ENCODE measurements at places on chromosomes 5 and 9.

DNA sequence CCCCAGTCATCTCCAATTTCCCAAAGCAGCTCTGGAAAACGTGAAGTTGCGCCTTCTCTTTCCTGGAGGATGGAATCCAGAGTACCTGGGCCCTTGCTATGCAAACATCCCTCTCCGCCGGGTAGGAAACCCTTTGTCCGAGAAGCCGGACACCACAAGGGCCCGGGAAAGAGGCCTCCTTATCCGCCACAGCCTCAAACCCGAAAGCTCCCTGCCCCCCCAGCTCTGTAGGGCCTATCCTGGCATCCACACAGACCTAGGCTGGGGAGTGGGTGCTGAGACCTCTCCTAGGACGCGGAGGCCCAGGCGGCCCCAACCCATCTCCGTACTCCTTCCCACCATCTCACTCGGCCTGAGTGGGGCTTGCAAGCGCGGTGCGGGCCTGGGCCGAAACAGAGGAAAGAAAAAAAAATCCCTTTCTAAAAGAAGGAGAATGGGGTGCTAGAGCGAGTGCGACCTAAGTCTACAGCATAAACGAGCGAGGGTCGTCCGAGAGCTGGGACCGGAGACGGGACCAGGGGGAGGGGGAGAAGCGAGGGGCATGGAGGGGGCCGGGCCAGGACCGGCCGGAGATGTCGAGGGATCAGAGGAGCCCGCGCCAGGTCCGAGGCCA lies 624 bp downstream of the FBXW11 start:
- peak; percentile 20 for DNase-seq

GRCh38 chr9:94014066-94014654 lies 59.0 kb upstream of the BARX1 start:
- peak; percentile 10 for DNase-seq

GRCh38 chr5:78569441-78569840 lies 79.1 kb downstream of the LHFPL2 start:
- DNase-seq = no peak

DNA sequence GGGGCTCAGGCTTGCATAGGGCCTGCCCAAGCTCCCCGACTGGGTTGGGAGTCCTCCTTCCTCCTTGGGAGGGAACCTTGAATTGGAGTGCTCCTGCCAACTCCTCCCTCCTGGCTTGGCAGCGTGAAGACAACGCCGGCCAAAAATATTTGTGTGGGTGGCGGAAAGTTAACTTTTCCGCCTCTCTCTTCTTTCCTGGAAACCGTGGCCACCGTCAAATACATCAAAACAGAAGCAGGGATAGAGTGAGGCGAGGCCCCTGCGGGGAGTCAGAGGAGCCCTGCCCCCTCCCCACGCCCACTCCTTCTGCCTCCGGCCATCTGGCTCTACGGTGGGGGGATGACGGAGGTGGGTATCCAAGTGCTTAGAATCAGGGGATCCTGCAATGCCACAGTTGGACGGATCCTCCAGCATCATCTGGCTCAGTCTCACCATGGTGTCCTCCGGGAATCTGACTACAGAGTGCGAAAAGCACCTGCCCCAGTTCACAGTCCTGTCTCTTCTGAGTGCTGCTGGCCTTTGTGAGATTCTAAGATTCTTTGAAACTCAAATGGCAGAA lies 25.2 kb upstream of the SYNPO start:
- DNase-seq = no peak

DNA sequence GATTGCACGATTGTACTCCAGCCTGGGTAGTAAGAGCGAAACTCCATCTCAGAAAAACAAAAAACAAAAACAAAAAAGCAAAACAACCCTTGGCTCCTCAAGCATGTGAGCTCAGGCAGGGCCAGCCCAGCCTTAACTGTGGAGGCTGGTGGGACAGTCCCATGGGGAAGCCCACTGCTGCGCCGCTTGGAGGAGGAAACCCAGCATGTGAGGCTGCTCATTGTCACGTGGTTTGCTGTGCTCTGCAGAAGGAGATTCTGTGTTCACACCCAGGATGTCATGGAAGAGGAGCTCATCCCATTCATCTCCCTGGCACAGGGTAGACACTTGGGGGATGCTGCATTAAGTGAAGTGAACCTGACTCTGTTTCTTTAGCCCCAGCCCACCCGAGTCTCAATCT lies 4.0 kb downstream of the ZBED3 start:
- DNase-seq = no peak

DNA sequence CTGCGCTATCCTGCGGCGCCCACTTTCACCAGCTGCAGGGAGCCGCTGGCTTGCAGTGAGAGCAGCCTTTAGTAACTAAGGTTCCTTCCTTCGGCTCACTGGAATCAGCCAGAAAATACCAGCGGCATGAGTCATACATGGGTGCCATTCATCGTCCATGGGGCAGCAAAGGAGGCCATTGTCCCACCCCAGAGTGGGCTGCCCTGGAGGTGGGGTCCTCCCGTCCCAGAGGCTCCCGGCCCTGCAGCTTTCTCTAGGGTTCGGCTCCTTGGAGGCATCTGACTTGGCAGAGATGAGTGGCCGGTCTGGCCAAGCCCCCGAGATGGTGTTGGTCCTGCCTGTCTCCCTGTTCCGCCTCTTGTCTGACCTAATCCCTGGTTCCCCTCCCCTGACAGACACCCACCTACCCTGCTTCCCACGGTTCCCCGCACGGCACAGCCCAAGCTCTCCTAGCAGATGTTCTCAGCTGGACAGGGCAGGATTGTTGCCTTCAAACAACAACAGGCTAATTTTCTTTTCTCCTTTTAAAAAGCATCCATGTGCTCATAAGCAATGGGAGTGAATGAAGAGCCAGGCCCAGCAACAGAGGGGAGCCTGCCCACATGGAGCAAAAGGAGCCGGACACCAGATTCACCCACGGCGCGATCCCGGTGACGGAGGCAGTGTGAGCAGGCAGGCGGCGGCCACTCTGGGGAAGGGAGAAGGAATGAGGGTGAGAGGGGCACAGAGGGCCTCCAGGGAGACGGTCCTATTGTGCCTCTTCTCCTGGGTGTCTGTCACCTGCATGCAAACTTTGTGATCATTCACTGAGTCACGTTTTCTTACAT lies 97.0 kb upstream of the COL5A1 start:
- no peak for DNase-seq

DNA sequence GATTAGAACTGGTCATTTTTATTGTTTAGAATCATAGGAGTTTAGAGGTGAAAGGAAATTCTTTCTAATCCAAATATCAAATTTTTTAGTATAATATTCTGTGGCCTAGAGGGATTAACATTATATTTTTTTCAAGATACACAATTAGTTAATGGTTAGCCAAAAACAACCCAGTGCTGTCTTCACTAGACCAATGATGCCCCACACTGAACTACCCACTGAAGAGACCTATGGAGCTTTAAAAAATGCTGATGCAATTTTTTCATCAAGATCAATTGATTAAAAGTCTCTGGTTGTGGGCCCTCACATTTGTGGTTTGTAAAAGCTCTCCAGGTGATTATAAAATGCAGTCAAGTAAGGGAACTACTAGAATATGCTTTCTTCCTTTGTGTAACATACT lies 274.1 kb upstream of the C9orf72 start:
- no peak for DNase-seq

DNA sequence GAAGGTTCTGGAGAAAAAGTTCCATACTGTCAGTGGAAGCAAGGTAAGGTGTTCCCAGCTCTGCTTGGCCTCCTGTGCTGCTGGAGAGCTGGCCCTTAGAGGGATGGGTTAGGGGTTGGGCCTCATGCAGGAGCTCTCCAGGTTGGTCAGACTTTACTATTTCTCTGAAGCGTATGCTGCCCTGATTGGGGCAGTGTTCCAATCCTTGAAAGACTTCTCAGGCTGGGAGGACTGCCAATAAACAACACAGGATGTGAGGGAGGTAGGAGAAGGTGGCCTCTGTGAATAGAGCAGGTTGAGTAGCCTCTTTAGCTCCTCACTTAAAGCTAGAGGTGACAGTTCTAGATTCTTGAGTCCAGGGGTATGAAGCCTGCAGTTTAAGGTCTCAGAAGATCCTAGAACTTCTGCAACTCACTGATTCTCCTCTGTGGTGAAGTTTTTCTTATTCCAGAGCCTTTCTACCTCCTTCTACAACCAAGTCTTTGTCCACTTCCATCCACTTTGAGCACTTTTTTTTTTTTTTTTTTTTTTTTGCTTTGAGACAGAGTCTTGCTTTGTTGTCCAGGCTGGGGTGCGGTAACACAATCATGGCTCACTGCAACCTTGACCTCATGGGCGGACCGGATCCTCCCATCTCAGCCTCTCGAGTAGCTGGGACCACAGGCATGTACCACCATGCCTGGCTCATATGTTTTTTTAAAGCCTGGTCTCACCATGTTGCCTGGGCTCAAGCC lies 3.0 kb downstream of the HNRNPAB start:
- DNase-seq = no peak

GRCh38 chr5:17234374-17234773 lies 16.9 kb downstream of the BASP1 start:
- DNase-seq = no peak

GRCh38 chr5:82183828-82184227 lies 94.3 kb downstream of the RPS23 start:
- DNase-seq = no peak

DNA sequence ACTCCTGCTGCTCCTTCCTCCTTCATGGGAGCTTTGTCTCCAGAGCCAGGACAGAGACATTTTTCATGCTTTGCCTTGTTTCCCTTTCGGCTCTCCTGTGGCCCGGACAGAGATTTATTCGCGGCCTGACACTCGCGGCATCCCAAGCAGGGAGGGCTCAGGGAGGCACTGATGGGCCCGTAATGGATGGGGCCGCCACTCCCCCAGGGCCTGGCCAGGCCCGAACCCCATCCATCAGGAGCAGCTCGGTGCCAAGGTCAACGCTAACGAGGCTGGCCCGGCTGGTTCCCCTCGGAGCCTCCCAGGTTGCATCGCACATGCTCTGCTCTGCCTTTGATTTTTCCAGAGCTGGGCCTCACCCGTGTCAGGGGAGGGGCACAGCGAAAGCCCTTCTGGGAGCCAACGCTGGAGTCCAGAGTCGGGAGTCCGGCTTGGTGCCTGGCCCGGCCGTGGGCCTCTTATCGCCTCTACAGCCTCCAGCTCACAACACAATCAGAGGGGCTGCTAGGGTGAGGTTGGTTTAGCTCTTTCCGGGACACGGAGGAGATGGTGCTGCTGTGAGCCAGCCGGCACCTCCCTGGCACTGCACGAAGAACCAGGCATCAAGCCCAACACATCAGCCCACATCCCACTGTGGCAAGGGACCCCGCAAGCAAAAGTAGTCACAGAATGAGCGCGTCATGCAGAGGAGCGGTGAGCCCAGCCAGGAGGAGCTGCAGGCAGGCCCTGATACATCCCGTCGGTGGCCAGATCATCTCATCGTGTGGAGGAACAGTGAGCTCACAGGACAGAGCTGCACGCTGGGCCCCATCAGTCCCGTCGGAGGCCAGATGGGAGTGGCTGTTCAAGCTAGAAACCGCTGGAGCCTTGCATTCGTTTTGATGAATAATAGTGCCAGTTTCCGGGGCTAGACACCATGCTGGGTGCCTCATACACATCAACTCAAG lies 72.2 kb upstream of the BARHL1 start:
- DNase-seq = no peak

GRCh38 chr5:176897263-176897662 lies 1.9 kb downstream of the HK3 start:
- no peak for DNase-seq

- DNase-seq = no peak
Observed at GRCh38 chr5:311963-312362, 9.6 kb upstream of the AHRR start.

- no peak for DNase-seq
Observed at GRCh38 chr9:127415141-127415540, 9.0 kb upstream of the ZNF79 start.

DNA sequence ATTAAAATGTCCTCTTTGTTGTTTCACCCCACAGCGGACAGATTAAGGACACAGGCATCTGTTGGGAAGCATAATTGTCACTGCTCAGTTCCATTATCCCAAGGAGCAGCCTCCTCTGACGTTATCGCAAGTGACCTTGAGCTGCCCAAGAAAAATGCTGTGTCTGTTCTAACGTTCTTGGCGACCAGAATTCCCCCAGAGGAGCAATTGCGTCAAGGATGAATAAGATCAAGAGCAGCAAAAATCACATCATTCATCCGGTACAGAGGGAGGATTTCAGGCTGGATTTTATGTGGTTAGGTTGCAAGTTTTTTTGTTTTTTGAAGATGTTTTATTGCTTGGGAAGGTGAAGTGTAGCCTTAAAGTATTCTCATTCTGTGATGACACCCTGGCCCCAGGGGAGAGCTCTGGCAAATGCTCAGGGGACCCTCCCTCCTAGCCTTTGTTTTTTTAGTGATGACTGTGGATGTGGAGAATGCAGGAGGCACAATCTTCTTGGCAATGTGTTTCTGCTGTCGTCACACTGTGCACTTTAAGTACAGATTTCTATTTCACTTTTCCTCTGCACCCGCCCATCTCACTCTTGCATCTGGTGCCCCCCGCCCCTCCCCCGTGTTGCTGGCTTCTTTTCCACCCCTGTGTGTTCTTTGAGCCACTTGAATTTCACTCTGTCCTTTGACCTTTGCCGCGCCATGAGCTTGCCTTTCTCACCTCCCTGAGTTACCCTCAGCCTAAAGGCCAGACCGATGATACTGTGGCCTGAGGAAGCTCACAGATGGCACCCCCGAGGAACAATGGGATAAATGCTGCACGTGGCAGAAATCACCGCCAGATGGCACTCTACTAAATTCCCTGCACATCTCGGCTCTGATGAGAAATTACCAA lies 308.5 kb downstream of the RAB3C start:
- peak; percentile 67 for DNase-seq

- DNase-seq = no peak
Observed at GRCh38 chr5:113719549-113719948, 206.1 kb downstream of the YTHDC2 start.

- no peak for DNase-seq
Observed at GRCh38 chr5:122073018-122073417, 5.0 kb downstream of the LOX start.

DNA sequence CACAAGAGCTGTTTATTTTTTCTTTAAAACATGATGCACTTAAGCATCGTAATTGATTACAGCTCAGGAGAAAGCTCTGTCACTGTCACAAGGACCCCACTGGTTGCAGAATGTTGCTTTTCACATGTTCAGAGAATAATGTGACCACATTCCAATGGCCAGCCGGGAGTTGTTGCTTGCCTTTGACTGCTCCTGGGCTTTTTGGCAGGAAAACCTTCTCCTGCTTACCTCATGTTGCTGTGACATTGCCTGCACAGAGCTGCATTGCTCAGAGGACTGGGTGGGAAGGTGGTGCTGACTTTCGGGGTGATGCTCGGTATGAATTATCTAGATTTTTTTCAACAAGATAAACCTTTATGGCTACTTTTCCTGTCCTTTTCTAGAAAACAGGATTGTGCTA lies 88.2 kb downstream of the PALM2AKAP2 start:
- no peak for DNase-seq

GRCh38 chr5:146425023-146425422 lies 22.1 kb upstream of the TCERG1 start:
- no peak for DNase-seq

DNA sequence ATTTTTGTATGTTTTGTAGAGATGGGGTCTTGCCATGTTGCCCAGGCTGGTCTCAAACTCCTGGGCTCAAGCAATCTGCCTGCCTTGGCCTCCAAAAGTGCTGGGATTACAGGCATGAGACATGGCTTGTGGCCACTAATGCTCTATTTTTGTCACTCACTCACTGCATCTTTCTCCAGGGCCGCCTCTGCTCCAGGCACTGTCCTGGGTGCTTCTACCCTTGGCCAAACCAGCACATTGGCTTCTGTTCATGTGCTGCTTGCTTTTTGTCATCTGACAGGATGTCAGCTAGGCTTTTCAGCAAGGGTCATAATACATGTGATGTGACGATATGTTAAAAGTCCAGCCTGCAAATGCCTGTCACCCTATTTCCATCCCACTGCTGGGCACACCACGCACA lies 3.2 kb downstream of the ODF2 start:
- DNase-seq = no peak

- no peak for DNase-seq
Observed at GRCh38 chr9:123778232-123778902, 151.6 kb downstream of the DENND1A start.

Measured in CD4-positive, alpha-beta T cell treated with Interleukin-12 subunit alpha and Interleukin-12 subunit beta, for 1 hour (primary cell).